ENCODE measurements at places on chromosomes 7 and 10. TPM values are rescaled to one million over a fixed set of nuclear protein-coding genes. Genes with fewer than 3 reads are reported as not detected.

ZCCHC24 gene
- 2.4 TPM for total RNA-seq

HYAL4 gene
- not detected for total RNA-seq

CABCOCO1 gene
- total RNA-seq: not detected

- peaks cover 11% of the 10 kb centered on the region for H3K4me1 ChIP-seq
- no peaks in the 10 kb centered on the region for H3K27me3 ChIP-seq
- no peak for DNase-seq
- no peak overlapping the region for H3K27ac ChIP-seq
- peaks cover 14% of the 10 kb centered on the region for H3K36me3 ChIP-seq
These were observed 69.8 kb upstream of the KCTD7 start for GRCh38 chr7:66558660-66559465.

DNA sequence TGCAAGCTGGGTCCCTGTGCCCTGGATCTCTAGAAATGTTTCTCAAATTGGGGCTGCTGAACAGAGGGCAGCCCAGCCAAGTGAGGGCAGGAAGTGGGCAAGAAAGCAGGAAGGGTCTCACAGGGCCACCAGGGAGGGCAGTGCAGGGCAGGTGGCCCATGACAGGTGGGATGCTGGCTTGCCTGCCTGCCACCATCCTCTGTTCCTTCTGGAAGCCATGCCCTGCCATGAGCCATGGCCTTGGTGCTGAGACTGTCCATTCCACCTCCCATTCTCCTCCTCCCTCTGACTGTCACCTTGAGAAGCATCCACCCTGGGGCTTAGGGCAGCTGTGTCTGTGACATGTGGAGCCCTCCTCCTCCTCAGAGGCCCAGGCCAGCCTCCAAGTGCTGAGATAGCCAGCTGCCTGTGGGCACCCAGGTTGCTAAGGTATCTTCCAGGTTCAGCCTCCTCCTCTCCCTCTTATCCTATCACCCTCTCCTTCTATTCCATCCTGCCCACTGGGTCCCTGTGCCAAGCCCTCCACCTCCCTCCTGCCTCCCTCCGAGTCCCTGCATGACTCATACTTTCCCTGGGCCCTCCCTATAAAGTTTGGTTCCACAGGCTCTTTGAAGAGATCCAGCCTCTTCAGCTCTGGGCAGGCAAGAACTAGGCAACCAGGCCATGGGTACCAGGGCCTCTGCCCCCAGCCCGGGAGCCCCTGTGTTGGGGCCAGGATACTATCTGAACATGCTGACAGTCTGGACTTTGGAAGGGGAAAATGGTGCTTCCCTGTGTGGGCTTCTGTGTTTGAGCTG, 1.3 kb downstream of the VSIR start:
- no peaks in the 10 kb centered on the region for H3K27me3 ChIP-seq
- peak overlapping the region; percentile 89 for H3K27ac ChIP-seq
- peak overlapping the region; percentile 91 for H3K4me3 ChIP-seq
- H3K36me3 ChIP-seq: peaks cover 29% of the 10 kb centered on the region

DNA sequence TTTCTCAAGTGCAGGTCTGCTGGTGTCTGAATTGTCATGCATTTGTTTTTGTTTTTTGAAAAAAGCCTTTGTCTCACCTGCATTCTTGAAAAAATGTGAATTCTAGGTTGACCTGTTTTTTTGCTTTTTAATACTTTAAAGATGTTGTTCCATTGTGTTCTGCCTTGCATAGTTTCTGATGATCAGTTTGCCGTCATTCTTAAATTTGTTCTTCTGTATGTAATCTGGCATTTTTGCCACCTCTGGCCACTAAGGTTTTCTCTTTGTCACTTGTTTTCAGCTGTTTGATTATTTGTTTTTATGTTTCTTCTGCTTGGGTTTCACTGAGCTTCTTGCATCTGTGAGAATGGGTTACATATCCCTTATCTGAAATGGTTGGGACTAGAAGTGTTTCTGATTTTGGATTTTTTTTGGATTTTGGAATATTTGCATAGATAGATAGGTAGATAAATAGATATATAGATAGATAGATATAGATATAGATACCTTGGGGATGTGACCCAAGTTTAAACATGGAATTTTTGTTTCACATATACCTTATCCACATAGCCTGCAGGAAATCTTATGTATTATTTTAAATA, 16.5 kb downstream of the MGMT start:
- no peak overlapping the region for H3K4me3 ChIP-seq
- H3K27me3 ChIP-seq: no peaks in the 10 kb centered on the region
- H3K36me3 ChIP-seq: peaks cover 26% of the 10 kb centered on the region
- H3K27ac ChIP-seq: no peak overlapping the region
- H3K4me1 ChIP-seq: peaks cover 2% of the 10 kb centered on the region
- DNase-seq: no peak

Data from activated naive CD8-positive, alpha-beta T cell treated with anti-CD3 and anti-CD28 coated beads, Interleukin-2, amount 10 ng/mL, durations not matched to agents 7 days and 5 days (primary cell).